ENCODE measurements at places on chromosomes 7 and 10. TPM values are rescaled to one million over a fixed set of nuclear protein-coding genes. Genes with fewer than 3 reads are reported as not detected.

DNA sequence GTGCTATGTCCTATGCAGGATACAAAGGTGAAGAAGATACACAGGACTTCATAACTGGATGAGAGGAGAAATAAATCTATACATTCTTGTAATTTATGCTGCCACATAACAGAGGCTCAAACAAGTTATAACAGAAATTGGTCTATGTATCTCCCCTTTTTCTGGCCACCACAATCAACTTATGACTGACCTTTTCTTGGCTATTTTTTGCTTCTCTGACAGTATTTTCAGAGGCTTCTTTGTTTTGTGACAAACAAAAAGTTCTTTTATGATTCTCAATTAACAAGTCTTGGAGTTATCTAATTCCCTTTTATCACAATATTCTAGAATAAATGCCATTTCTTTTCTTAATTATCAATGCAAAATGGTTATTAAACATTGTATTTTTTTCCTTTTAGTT, 953.0 kb upstream of the ZWINT start:
- H3K4me1 ChIP-seq = no peaks in the 10 kb centered on the region
- no peaks in the 10 kb centered on the region for H3K36me3 ChIP-seq
- H3K27me3 ChIP-seq = no peaks in the 10 kb centered on the region

GRCh38 chr10:45444976-45445898, 71.2 kb downstream of the ALOX5 start:
- H3K4me3 ChIP-seq = no peak overlapping the region
- no peak overlapping the region for H3K27ac ChIP-seq
- H3K4me1 ChIP-seq = no peaks in the 10 kb centered on the region
- no peaks in the 10 kb centered on the region for H3K27me3 ChIP-seq
- no peak for DNase-seq

SPDYE2 gene
- total RNA-seq = not detected

DRGX gene
- not detected for total RNA-seq

DNA sequence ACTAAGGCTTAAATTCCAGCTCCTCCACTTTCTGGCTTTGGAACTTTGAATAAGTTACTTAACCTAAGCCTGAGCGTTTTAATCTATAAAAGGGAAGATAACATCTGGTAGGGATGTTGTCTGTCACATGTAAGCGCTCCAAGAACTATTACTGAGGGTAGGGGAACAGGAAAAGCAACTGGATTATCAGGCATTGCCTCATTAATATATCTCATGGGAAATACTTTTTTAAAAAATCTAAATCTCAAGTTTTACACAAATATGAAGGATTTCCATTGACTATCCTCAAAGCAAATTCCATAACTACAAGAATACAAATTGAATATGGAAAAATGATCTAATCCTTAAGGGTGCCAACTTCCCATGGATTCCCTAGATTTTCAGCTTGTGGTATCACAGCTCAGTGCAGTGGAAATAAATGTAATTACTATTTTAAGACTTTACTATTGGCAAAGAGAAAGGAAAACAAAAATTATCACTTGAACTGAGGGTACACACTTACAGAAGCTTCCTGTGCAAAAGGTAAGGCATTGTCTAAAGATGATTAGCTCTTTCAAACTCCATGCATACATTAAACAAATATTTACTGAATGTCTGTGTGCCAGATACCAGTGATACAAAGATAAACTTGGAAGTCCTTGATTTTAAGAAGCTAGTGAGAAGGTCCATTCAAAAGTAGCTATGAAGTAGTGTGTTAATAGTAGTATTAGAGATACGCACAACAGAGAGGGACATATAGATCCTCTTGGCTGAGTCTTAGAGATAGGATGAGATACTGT, 38.4 kb downstream of the NT5C2 start:
- H3K4me3 ChIP-seq = no peak overlapping the region
- no peaks in the 10 kb centered on the region for H3K27me3 ChIP-seq
- DNase-seq = no peak
- H3K36me3 ChIP-seq = no peaks in the 10 kb centered on the region

DNA sequence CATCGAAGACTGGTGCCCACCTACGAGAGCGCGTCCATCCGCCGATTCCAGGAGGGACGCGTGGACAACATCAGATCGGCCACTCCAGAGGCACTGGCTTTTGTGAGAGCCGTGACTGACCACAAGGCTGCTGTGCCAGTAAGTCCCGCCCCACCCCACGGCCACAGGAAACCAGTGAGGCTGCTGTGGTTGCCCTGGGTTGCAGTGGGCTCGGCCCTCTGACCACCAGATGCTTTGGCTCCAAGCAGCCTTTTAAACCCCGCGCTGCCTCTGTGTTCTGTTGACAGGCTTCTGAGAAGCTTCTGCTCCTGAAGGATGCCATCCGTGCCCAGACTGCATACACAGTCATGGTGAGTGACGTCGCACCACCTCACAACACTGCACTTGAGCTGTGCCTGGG, 24.4 kb upstream of the C10orf53 start:
- no peaks in the 10 kb centered on the region for H3K27me3 ChIP-seq
- H3K36me3 ChIP-seq = no peaks in the 10 kb centered on the region
- DNase-seq = no peak
- H3K4me3 ChIP-seq = no peak overlapping the region

- no peaks in the 10 kb centered on the region for H3K27me3 ChIP-seq
- no peaks in the 10 kb centered on the region for H3K36me3 ChIP-seq
- H3K27ac ChIP-seq = no peak overlapping the region
- DNase-seq = no peak
- no peaks in the 10 kb centered on the region for H3K4me1 ChIP-seq
- no peak overlapping the region for H3K4me3 ChIP-seq
These were observed 153.3 kb downstream of the STK31 start for GRCh38 chr7:23863209-23863787.

DNA sequence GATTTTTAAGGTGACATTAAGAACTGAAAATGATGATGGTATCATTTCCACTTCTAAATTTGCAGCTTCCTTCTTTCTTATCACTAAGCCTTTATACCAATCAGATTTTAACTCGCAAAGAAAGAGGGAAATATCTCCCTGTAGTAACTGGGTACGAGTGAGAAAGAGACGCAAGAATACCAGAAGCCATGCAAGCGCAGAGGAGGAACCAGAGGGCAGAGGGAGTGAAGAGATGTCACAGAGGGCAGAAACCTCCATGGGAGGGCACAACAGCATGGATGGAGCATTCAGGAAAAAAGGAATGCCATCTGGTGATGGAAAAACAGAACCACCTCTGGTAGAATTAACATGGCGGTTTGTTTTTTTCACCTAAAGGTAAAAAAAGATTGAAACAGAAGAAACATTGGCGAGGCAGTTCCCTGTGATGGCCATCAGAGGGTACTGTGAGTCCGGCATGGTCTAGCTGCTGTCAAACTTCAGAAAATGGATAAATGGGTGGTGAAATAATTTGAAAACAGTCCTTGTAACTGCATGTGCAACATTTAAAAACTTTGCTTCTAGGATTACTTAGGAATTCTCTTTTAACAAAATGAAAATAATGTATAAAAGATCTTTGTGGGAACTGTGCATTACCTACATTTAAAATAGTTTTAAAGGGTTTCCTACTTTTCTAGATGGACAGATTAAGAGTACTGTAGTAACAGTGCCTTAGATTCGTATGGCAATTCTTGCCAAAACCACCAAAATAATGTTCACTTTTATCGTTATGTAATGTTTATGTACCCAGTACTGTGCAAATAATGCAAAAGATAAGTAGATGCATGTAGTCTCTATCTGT, 91.8 kb downstream of the ARHGAP12 start:
- no peak overlapping the region for H3K4me3 ChIP-seq
- H3K27me3 ChIP-seq = no peaks in the 10 kb centered on the region
- H3K36me3 ChIP-seq = no peaks in the 10 kb centered on the region
- DNase-seq = no peak
- peaks cover 14% of the 10 kb centered on the region for H3K4me1 ChIP-seq

- no peak for DNase-seq
- H3K27me3 ChIP-seq = no peaks in the 10 kb centered on the region
- H3K36me3 ChIP-seq = no peaks in the 10 kb centered on the region
These were observed 43.6 kb downstream of the PARD3 start for GRCh38 chr10:34771525-34771924.

DNA sequence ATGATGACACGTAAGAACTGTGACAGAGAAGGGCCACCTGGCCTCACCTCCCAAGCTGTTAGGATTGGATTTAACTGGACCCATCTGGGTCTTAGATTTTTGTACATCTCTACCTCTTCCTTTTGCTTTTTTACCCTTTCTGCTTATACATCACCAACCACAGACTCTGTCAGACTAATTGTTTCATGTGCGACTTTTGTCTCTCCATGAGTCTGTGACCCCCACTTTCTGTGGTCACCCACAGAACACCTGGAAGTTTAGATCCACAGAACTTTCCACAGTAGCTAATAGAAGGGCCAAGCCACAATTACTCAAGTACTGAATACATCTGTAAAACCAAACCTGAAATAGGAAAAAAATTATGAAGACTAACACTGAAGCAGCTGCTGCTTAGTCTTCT, 23.1 kb downstream of the SEC31B start:
- no peak for DNase-seq
- peaks cover 99% of the 10 kb centered on the region for H3K36me3 ChIP-seq
- H3K4me1 ChIP-seq = no peaks in the 10 kb centered on the region
- no peak overlapping the region for H3K4me3 ChIP-seq
- no peaks in the 10 kb centered on the region for H3K27me3 ChIP-seq
